ENCODE measurements at places on chromosomes 16 and 17.
A peak's percentile ranks its signal among the peaks of the same experiment; 100 is the strongest.

- DNase-seq: peak; percentile 72
These were observed 11.8 kb downstream of the GNPTG start for GRCh38 chr16:1363501-1364041.

DNA sequence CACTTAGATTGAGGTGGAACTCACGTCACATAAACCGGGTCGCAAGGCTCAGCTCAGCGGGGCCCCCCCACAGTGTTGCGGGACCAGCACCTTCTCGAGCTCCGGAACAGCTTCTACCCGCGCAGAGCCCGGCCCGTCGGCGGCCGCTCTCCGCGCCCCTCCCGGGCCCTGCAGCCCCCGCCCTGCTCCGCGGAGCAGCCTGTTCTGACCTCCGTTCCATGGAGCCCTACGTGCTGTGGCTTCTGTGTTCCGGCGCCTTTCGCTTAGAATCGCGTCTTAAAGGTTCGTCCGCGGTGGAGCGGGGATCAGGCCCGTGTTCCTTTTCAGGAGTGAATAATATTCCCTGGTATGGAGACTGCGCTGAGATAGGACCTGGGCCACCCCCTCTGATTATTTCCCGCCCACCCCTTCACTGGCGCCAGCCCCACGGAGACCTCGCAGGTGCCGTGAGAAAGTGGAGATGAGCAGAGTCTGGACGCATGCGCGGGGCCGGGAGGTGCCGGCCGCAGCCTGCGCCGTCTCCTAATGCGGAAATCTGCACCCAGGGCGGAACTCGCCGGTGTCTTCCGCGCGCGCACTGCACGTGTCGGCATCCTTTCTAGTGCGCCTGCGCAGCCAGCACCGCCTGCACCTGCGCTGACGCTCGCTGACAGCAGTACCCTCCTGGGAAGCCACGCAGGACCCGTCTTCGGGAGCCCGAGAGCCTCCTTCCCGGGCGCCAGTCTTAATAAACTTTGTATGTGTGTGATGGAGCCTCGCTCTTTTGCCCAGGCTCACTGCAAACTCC, 30.9 kb downstream of the ZNF778 start:
- no peak for DNase-seq

GRCh38 chr16:26959416-26960009, 107.2 kb upstream of the C16orf82 start:
- DNase-seq: no peak

GRCh38 chr17:77654296-77654695, 304.2 kb upstream of the TNRC6C start:
- DNase-seq: no peak

GRCh38 chr17:79933863-79934652, 94.8 kb upstream of the CBX4 start:
- no peak for DNase-seq

- DNase-seq: no peak
These were observed 91.2 kb downstream of the IRX5 start for GRCh38 chr16:55021595-55022475.

GRCh38 chr16:50340578-50340977, 28.2 kb downstream of the BRD7 start:
- DNase-seq: no peak

DNA sequence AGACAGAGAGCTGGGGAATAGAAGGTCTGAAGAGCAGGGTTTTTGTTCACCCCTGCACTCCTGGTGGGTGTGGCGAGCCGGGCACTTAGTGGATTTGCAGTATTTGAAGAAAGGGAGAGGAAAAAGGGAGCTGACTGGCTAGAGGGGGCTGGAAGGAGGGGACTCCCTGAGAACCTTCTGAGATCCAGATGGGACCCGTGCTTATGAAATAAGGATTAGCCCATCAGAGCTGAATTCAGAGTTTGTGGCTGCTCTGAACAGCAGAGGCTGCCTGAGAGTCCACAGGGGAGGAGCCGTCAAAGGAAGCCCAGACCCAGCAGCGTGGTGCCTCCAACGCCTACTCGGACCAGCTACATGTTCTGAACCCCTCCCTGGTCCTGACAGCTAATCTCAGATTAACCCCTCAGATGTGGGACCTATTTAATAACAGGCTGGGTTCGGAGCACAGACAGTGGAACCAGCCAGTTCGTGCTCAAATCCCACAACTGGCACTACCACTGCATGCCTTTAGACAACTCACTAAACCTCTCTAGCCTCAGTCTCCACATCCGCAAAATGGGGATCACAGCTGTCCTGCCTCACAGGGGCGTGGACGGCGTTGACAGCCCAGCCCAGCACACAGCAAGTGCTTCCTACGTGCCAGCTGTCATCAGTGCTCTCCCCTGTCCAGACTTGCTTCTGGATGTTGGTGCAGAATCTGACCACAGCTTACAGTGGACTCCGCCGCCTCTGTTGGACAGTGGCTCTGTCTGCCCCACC, 70.6 kb downstream of the DYNLRB2 start:
- no peak for DNase-seq

DNA sequence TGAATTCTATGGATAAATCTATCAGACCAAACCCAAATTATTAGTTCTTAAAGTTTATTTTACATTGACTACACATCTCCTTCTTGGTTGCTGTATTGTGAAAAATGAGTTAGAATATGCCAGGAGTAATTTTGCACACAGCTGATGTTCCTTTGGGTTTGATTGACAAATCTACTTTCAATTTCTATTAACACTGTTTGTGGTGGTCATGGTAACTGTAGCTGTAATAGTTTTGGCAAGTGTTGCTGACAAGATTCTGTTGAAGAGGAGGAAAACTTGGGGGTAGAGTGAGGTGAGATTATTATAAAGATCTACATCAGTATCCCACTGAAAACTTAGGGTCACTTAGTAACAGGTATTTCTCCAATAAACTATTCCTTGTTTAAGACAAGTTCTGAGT, 30.3 kb downstream of the MRTFB start:
- DNase-seq: no peak

- DNase-seq: no peak
These were observed 6.8 kb downstream of the HSBP1 start for GRCh38 chr16:83814659-83814985.

- no peak for DNase-seq
These were observed 150.3 kb downstream of the KCNJ18 start for GRCh38 chr17:21842332-21843317.

DNA sequence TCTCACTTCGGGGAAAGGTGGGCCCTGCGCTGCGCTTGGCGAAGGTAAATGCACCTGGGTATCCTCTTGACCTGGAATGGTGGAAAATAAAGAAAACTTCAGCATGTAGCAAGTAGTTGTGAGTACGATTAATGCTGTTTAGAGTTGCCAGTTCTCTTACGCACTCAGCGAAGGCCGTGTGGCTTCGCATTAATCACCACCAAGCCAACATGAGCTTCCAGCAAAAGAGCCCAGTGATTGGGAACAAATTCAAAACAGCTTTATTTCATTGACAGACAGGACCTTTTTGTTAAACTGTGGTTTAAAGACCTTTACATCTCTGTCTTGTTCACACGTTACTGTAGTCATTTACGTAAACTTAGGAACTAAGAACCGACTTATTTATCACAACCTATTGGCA, 531.4 kb downstream of the MAF start:
- DNase-seq: no peak

DNA sequence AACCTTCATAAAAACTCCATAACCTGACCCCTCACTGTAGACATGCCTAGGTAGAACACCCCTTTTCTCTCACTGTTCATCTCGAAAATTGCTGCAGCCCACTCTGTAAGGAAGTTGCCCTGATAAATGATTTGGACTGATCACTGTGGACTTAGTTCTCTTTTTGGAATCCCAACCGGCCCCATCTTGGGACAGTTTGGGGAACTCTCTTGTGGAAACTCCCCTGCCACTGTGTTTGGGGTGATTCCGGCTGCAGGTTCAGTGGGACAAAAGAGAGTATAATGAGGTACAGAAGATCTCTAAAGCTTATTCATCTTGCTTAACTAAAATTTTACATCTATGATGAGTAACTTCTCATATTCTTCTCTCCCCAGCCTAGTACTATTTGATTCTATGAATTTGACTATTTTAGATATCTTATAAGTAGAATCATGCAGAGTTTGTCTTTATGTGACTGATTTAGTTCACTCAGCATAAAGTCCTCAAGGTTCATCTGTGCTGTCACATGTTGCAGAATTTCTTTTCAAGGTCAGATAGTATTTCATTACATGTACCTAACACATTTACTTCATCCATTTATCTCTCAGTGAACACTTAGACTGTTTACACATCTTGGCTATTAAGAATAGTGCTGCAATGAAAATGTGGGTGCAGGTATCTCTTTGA, 84.9 kb downstream of the ABCA8 start:
- DNase-seq: no peak

GRCh38 chr16:28596115-28596630, 677 bp downstream of the SULT1A2 start:
- no peak for DNase-seq

- DNase-seq: peak; percentile 34
These were observed 114.2 kb downstream of the METRNL start for GRCh38 chr17:83193336-83194185.

- DNase-seq: no peak
These were observed 86.9 kb downstream of the SNX29 start for GRCh38 chr16:12063435-12063834.

- no peak for DNase-seq
These were observed 5.4 kb upstream of the CYLD start for GRCh38 chr16:50736448-50736847.

DNA sequence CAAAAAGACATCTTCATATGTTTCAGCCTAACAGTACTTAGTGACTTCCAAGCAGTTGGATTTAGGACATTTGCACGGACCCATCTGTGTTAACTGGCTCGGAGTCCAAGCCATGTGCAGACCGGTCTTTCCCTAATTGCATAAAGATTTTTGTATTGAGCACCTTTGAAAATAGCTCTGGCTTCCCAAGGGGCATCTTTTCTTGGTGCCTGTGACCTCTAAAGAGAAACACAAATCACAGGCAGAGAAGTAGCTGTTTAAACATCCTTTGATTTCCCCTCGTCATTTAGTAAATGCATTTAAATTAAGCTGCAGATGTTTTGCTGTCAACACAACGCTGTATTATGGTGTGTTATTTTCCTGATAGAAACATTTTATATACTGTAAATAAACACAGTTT, 288.2 kb upstream of the SALL1 start:
- DNase-seq: no peak

GRCh38 chr16:23566724-23567123, 9.2 kb downstream of the UBFD1 start:
- no peak for DNase-seq

- no peak for DNase-seq
These were observed 134.5 kb downstream of the MRTFB start for GRCh38 chr16:14205666-14206065.

- no peak for DNase-seq
These were observed 9.7 kb downstream of the CSF3 start for GRCh38 chr17:40024901-40025300.

DNA sequence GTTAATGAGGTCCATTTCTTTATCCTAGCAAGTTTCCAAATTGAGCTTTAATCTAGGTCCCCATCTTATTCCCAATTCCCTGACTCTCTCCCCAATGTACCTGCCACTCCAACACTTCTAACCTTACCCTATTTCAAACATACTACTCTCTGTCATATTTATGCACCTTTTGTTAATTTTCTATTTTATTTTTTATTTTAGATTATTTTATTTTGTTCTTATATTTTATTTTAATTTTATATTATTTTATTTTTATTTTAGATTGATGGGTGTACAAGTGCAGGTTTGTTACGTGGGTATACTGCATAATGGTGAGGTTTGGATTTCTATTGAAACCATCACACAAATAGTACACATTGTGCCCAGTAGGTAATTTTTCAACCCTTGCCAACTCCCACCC, 333.9 kb upstream of the ERCC4 start:
- DNase-seq: no peak

DNA sequence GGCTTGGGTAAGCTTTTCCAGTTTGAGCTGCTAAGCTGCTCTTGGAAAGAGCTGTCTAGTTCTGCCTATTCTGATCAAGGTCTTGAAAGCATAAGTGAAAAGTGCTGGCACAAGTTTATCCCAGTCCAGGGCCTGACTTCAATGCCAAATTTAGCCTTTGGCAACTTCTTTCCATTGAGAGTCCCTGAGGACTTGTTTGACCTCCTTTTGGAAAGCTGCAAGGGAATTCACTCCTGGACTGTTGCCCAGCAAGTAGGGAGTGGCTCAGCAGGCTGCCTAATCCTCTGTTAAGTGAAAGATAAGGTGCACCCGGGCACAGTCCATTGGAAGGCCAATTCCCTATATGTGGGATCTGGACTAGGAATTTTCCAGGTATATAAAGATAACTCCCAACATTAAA, 16.0 kb upstream of the TANC2 start:
- no peak for DNase-seq

- DNase-seq: no peak
These were observed 376.5 kb downstream of the CDH11 start for GRCh38 chr16:64745258-64745930.

- no peak for DNase-seq
These were observed 26.9 kb upstream of the PHB1 start for GRCh38 chr17:49441578-49441977.

GRCh38 chr16:23539984-23540816, 16.9 kb downstream of the EARS2 start:
- no peak for DNase-seq

GRCh38 chr17:50329716-50330115, 16.2 kb upstream of the XYLT2 start:
- no peak for DNase-seq

GRCh38 chr16:77148121-77148520, 42.9 kb upstream of the MON1B start:
- no peak for DNase-seq

DNA sequence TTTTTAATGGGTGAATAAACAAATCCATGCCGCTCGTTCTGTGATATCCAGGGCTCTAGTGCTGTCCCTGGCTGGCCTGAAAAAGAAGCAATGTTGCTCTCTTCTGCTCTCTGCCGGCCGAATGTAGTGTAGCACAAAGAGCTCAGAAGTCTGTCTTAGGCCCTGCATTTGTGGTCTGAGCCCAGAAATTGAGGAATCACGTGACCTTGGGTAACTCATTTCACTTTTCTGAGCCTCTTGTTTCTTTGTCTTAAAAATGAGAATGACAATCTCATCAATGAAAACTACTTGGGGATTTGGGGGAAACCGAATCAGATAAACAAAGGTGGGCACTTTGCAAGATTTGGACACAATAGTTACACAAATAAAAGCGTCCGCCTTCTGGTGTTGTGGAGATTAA, 381.6 kb upstream of the ASIC2 start:
- DNase-seq: peak; percentile 41

- DNase-seq: no peak
These were observed 3.8 kb downstream of the SNX20 start for GRCh38 chr16:50677351-50677750.

GRCh38 chr16:80984124-80984892, 22.4 kb downstream of the CMC2 start:
- DNase-seq: no peak

GRCh38 chr16:73190688-73191659, 143.0 kb upstream of the ZFHX3 start:
- no peak for DNase-seq

DNA sequence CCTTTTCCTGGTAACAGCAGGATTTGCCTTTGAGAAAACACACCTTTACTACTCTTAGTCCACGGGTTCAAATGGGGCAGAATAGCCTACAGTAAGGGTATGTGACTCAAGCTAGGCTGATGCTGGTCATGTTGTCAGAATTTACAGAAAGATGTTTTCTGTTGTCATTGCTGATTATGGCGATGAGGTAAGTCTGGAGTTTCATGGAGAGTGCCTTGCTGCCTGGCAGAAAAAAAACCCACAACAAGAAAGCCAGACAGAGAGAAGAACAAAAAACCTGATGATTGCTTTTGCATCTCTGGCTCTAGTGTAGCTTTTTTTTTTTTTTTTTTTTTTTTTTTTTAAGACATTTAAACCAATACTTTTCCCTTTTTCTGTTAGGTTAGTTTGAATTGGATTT, 47.9 kb downstream of the SLC6A4 start:
- DNase-seq: no peak

Data from activated CD4-positive, CD25-positive, alpha-beta regulatory T cell treated with anti-CD3 and anti-CD28 coated beads, Interleukin-2, amount 50 U/mL, for 72 hours (primary cell).